Regular cardiac myocyte (primary cell): ENCODE measurements at places on chromosomes 7 and 10. TPM values are rescaled to one million over a fixed set of nuclear protein-coding genes. Genes with fewer than 3 reads are reported as not detected.

HACD1 gene
- 23.7 and 30.5 TPM in 2 replicates for total RNA-seq

ARL3 gene
- total RNA-seq, result 6.2 and 11.5 TPM in 2 replicates

NPY4R2 gene
- 0.19 and 0.28 TPM in 2 replicates for total RNA-seq

PLAU gene
- total RNA-seq, result 53.0 and 130 TPM in 2 replicates

TAS2R3 gene
- total RNA-seq, result 0.38 and 1.7 TPM in 2 replicates

PDZD7 gene
- total RNA-seq, result 1.3 and 3.1 TPM in 2 replicates

PROSER2 gene
- total RNA-seq, result 1.7 and 2.3 TPM in 2 replicates

COL13A1 gene
- total RNA-seq, result 27.6 and 44.3 TPM in 2 replicates

NRG3 gene
- under 0.01 and 0.19 TPM in 2 replicates for total RNA-seq

SUPV3L1 gene
- 29.3 and 33.9 TPM in 2 replicates for total RNA-seq

SLC26A4 gene
- total RNA-seq, result 1.7 and 10.2 TPM in 2 replicates

SPAM1 gene
- not detected in 2 replicates for total RNA-seq

C7orf57 gene
- not detected in 2 replicates for total RNA-seq

EPDR1 gene
- 54.1 and 119 TPM in 2 replicates for total RNA-seq

SNCG gene
- 26.3 and 36.1 TPM in 2 replicates for total RNA-seq

CAV2 gene
- 214 and 229 TPM in 2 replicates for total RNA-seq

PLAC9 gene
- 12.8 and 19.4 TPM in 2 replicates for total RNA-seq

MKRN1 gene
- 57.1 and 73.3 TPM in 2 replicates for total RNA-seq

HOXA2 gene
- 0.28 TPM in 1 of 2 replicates, not detected in the other for total RNA-seq

SP4 gene
- 4.4 and 21.1 TPM in 2 replicates for total RNA-seq

OR2A1 gene
- total RNA-seq, result under 0.01 TPM in 1 of 2 replicates, not detected in the other

ATP5MK gene
- total RNA-seq, result 254 and 289 TPM in 2 replicates

CFAP70 gene
- total RNA-seq, result 0.38 and 2.3 TPM in 2 replicates

PAX2 gene
- total RNA-seq, result 0.38 TPM in 1 of 2 replicates, not detected in the other

SFRP4 gene
- total RNA-seq, result 12.3 and 235 TPM in 2 replicates

CPN1 gene
- not detected in 2 replicates for total RNA-seq

CLRN3 gene
- total RNA-seq, result not detected in 2 replicates

PON1 gene
- total RNA-seq, result not detected in 2 replicates

GPNMB gene
- total RNA-seq, result 6.7 and 50.5 TPM in 2 replicates

GRIFIN gene
- not detected in 2 replicates for total RNA-seq

SEC31B gene
- 0.96 and 2.8 TPM in 2 replicates for total RNA-seq

ODAD2 gene
- total RNA-seq, result not detected in 2 replicates

OR2A5 gene
- not detected in 2 replicates for total RNA-seq

MCM10 gene
- 1.4 and 25.5 TPM in 2 replicates for total RNA-seq

OR2A12 gene
- not detected in 2 replicates for total RNA-seq

OR13A1 gene
- not detected in 2 replicates for total RNA-seq

SFTPA1 gene
- not detected in 2 replicates for total RNA-seq

NPC1L1 gene
- total RNA-seq, result under 0.01 TPM in 2 replicates

DYDC1 gene
- total RNA-seq, result not detected in 2 replicates

SHH gene
- under 0.01 and 0.28 TPM in 2 replicates for total RNA-seq

EBF3 gene
- 11.6 and 20.5 TPM in 2 replicates for total RNA-seq

SEMA3E gene
- total RNA-seq, result 0.38 and 0.56 TPM in 2 replicates

CCL24 gene
- total RNA-seq, result not detected in 2 replicates

CYP26C1 gene
- under 0.01 TPM in 2 replicates for total RNA-seq

SFTPD gene
- total RNA-seq, result not detected in 2 replicates

CRYGN gene
- total RNA-seq, result 0.56 TPM in 1 of 2 replicates, not detected in the other

HTR7 gene
- total RNA-seq, result 8.2 and 11.3 TPM in 2 replicates

SAMD9L gene
- total RNA-seq, result 14.2 and 28.8 TPM in 2 replicates

MMP21 gene
- total RNA-seq, result 0.28 TPM in 1 of 2 replicates, not detected in the other

BEND7 gene
- total RNA-seq, result 0.58 and 2.3 TPM in 2 replicates

SLC35G1 gene
- total RNA-seq, result 2.5 and 4.6 TPM in 2 replicates

SEMA3C gene
- total RNA-seq, result 195 and 315 TPM in 2 replicates

NPY gene
- not detected in 2 replicates for total RNA-seq

LEP gene
- total RNA-seq, result 8.2 TPM in 1 of 2 replicates, not detected in the other

RPEL1 gene
- total RNA-seq, result under 0.01 and 0.19 TPM in 2 replicates
